Fibroblast of skin of scalp (primary cell): ENCODE measurements at places on chromosomes 7 and 10.
A peak's percentile ranks its signal among the peaks of the same experiment; 100 is the strongest.

DNA sequence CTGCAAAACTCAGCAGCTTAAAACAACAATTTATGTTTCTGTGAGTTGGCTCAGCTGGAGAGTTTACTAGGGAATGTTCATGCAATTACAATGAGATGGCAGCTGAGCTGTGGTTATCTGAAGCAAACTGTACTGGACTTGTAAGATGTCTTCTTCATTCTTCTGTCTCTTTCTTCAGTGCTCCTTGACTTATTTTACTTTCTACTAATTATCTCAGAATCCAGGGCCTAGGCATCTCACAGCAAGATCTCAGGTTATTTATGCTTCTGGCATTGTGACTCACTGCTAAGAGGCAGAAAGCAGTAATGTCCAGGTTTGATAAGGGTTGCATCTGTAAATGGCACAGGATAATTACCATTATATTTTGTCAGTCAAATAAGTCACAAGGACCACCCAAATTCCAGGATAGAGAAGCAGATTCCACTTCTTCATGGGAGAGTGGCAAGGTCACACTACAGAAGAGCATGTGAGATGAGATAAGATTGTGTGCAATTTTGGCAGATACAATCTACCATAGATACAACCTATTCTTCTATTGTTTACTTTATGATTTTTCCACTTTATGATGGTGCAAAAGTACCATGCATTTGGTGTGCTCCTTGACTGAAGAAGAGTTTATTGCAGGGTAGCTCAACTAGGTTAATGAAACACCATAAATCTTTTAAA lies 16.8 kb downstream of the VIM start:
- DNase-seq = peak; percentile 54

GRCh38 chr7:45501791-45502190 lies 72.4 kb upstream of the ADCY1 start:
- no peak for DNase-seq

DNA sequence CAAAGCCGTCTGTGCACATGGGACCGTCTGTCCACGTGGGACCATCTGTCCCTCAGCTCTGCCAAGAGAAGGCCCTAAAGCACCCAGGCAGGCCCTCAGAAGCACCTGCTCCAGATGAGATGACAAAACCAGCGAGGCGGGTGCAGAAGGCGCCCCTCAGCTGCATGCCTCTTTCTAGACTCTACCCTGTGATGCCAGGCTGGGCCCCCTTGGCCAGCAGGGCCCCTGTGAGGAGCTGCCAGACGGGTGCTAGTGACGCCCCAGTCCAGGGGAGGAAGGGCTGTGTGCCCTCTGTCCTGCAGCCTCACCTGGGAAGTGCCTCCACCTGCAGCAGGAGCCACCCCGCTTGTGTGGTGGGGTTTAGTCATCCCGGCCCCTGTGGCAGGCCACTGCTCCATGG lies 309.2 kb upstream of the SHH start:
- no peak for DNase-seq

DNA sequence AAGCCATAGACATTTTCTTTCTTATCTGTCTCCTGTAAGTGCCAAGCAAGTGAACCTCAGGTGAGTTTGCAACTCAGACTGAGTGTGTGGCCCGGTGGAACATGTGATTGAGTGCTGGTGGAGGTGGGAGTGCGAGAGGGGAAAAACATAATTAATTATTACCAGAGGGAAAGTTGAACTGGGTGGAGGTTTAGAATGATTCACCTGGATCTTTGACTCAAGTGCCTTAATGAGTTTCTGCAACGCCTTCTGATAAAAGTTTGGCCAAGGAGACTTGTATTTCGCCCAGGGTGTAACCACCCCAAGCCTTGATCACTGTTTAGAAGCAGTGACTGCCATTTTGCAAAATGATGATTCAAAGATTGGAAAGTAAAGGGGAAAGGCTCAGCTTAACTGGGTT lies 513.9 kb downstream of the GATA3 start:
- no peak for DNase-seq

DNA sequence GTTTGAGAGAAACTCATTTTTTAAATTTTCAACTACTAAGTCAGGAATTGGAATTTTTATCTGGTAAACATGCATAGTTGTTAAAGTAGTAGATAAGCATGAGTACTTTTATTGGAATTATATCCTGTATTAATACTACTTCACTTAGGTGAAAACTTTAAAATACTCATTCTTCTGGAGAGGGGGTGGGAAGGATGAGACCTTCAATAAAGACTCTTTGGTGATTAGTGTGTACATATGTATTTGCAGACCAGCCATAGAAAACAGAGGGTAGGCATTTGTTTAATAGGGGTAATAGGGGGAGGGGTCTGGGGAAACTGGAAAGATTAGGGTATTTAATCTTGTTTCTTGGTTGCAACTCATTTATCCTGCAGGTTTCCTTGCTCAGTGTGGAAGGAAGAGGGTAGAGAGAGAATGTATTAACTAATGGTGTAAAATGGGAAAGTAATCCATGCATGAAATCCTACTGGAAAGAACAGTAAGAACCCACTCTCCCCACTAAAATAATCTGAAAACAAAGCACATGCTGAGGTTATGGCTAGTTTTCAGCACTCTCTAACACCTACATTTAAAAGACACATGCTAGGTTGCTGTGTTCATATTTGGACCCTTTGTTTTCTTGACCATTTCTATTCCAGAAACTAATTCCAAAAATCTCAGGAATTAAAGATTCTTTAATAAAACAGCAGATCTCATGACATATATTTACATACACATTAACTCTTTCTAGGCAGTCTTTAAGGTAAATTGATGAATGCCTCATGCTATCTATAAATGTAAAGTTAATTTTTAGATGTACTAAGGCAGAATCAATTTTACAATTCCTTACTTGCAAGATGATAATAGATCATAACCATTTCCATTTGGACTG lies 6.2 kb upstream of the IGF2BP3 start:
- no peak for DNase-seq

DNA sequence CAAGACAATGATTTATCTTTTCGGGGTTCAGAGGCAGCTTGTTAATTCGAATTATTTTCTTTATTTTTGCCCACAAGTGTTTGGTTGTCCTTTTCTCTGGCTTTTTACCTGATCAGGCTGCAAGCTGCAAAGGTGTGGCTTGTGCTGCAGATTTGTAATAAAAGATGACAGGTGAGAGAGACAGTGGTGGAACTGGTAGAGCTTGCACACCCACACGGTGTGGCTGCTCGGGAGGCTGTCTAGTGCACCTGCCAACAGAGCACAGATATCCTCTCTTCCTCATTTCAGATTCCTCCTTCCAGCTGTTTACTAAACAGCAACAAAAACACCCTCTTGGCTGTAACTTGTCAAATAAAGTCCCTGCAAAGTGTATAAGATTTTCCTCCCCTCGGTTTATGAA lies 9.2 kb downstream of the GJD4 start:
- no peak for DNase-seq

GRCh38 chr7:85734823-85735222 lies 548.0 kb upstream of the SEMA3D start:
- no peak for DNase-seq

- no peak for DNase-seq
Measured at GRCh38 chr7:74217455-74218342, 7.9 kb downstream of the LAT2 start.

DNA sequence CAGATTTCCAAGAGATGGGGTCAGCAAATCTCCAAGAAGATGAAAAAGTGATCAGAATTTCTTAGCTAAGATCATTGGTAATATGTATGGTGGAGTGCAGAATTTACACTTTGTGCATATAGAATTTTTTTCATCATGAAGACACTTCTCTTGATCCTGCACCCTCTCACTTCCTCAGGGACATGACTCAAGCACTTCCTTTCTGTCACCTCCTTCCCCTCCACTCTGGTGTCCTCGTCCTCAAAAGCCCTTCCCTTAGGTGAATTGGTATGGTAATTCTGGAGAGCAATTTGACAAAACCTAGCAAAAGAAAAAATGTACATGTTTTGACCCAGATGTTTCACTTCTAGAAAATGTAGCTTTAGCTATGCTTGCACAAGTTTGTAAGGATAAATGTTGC lies 18.1 kb downstream of the CALN1 start:
- no peak for DNase-seq

GRCh38 chr10:33804584-33804983 lies 470.1 kb upstream of the NRP1 start:
- no peak for DNase-seq

DNA sequence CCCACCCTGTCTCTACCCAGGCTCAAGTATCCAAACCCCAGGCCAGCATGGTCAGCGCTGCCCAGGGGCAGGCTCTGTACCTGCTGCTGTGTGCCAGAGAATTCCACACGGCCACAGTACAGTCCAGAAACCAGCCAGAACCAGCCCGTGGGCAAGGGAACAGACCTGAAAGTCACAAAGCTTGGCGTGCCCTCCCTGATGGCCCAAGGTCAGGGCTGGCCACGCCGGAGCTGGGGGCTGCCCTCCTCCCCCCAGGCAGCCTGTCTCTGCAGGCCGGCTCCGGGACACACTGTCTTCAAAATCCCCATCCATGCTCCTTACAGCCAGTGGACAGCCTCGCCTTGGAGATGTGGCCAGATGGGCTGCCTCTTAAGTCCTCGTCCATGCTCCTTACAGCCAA lies 78.4 kb downstream of the CTBP2 start:
- DNase-seq = no peak

DNA sequence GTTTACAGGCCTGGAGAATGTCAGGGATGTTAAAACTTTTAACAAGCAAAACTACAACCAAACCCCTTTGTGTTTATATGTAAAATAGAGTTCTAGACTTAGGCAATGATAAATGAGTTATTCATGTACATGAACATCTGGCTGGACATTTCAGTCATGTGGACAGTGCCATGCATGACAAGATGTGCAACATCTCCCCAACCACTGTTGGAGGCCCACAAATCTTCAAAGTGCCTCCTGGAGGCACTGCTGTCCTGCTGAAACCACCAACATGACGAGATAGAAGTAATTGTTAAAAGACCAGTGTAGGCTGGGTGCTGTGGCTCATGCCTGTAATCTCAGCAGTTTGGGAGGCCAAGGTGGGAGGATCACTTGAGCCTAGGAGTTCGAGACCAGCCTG lies 18.4 kb downstream of the PPIA start:
- DNase-seq = no peak

- no peak for DNase-seq
Measured at GRCh38 chr10:30792025-30792424, 162.5 kb upstream of the LYZL2 start.

DNA sequence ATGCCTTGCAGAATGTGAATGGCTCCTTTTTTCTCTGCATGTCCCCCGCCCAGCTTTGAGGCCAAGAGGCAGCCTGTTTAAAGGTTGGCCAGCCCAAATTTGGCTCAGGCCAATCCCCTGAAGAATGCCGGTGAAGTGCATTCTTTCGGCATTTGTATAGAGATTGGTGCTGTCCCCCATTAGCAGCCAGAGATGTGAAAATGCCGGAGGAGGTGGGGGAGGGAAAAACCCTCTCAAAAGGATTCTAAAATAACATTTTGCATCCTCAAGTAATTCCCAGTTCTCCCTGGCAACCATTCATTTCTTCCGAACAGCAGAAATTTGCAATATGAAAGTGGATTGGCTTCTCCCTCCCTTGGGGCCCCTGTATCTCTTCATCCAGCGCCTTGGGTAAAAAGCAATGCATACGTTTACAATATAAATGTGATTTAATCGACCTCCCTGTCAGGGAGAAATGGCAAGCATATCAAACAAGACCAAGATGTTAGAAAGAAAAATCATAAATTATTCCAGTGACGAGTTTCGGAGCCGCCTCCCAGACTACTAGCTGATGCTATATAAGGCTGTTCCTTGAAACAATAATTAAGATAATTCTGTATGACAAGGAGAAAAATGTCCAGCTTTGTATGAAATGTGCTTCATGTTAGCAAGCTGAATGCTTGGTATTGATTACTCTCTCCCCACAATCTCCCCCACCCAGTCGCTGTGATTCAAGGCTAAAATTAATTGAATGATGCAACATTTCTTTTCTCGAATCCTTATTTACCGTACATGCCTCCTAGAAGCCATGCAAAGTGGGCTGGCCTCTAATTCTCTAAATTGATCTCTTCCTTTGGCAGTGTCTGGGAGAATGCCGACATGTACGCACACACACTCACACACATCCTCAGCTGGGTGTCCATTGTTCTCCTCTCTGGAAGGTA lies 323.7 kb downstream of the RPS24 start:
- DNase-seq = peak; percentile 70

DNA sequence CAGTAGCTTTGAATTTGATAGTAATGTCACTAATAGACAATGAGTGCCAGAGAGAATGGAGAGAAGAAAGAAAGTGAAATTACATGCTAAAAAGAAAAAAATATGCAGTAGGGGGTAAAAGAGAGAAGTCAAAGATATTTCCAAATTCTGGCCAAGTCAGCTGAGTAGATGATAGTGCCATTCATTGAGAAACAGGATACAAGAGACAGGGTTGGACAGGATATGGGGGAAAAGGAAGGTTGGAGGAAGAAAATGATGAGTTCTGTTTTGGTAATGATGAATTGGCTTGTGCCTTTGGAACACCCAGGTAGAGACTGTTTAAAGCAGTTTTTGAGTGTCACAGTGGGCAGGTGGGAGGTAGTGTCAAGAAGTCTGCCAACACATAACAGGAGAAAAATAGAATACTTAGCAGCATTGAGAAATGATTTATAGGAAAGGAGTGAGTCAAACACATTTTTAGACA lies 78.3 kb downstream of the LRRC17 start:
- DNase-seq = no peak

- DNase-seq = no peak
Measured at GRCh38 chr10:50928190-50928552, 42.7 kb upstream of the A1CF start.

GRCh38 chr7:131302876-131303707 lies 24.6 kb upstream of the MKLN1 start:
- DNase-seq = peak; percentile 18

DNA sequence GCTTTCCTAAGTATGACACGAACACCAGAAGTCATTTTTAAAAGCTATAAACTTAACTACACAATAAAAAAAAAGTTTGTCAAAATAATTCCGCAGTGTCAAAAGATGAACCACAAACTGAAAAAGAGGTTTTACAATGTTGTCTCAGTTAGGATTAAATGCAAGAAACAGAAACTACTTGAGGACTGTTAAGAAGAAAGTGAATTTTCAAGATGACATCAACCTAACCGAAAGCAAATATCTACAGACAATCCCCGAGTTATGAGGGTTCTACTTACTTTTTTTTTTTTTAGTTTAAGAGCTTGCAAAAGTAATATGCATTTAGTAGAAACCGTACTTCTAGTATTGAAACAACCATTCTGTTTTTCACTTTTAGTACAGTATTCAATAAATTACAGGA lies 62.3 kb downstream of the TFPI2 start:
- no peak for DNase-seq

DNA sequence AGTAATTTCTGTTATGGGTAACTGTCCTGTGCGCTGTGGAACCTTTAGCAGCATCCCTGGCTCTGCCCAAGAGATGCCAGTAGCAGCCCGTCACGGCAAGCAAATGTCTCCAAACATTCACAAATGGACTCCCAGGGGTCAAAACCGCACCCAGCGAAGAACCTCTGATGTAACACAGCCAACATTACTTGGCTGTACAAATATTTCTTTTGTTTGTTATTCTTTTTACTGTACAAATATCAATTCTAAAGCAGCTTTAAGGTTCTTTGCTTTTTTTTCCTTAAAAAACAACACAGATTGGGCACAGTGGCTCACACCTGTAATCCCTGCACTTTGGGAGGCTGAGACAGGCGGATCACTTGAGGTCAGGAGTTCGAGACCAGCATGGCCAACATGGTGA lies 182.5 kb downstream of the KMT2E start:
- DNase-seq = peak; percentile 20
